ENCODE measurements at places on chromosomes 16 and 17.

GRCh38 chr16:86663685-86664521 lies 85.6 kb downstream of the FOXL1 start:
- DNase-seq, result no peak

DNA sequence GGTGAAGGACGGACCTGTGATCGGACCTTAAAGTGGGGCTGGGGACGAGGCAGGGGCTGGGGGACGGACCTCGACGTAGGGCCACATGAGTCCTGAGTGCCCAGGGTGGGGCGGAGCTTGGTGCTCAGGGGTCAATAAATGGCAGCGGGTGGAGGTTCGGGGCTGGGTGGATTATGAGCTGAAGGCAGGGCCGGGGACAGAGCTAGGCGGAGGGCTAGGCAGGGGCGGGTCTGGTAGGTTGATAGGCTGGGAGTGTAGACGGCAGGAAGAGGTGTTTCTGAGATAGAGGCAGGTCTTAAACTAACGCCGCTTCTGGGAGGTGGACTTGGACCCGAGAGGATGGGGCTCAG lies 733 bp downstream of the CHRNB1 start:
- no peak for DNase-seq

DNA sequence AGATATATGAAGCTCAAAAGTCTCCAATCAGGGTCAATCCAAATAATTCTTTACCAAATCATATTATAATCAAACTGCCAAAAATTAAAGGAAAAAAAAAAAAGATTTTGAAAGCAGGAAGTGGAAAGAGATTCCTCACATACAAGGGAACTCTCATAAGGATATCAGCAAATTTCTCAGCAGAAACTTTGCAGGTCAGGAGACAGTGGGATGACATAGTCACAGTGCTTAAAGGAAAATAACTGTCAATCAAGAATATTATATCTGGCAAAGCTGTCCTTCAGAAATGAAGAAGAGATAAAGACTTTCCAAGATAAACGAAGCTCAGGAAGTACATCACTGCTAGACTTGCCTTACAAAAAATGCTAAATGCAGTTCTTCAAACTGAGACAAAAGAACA lies 40.0 kb upstream of the CDYL2 start:
- no peak for DNase-seq

GRCh38 chr17:59762824-59763374 lies 55.4 kb downstream of the VMP1 start:
- no peak for DNase-seq

DNA sequence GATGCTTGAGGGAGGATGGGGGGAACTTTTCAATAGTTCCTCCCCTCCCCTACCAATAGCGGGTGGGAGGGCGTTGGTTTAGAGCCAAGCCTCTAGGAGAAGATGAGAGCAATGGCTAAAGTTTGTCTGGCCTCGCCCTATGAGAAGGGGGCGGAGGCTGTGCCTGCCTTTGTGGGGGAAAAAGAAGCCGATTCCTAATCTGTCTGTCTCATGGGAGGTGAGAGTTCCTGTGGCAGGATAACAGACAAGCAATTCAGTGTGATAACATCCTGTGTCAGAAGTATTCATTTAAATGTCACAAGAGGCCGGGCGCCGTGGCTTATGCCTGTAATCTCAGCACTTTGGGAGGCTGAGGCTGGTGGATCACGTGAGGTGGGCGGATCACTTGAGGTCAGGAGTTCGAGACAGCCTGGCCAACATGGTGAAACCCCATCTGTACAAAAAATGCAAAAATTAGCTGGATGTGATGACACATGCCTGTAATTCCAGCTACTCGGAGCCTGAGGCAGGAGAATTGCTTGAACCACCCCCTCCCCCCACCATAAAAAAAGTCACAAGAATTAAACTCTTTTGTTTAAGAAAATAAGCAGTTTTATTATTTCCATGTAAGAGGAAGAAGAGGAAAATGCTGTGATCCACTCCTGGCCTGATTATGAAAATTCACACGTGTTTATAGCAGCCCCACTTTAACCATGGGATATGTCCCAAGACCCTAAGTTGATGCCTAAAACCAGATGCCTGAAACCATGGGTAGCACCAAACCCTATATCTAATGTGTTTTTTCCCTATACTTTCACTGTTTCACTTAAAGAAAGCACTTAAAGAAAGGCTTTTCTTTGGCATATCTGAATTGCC lies 1.7 kb downstream of the SLFN5 start:
- peak; percentile 83 for DNase-seq
